Uterus (tissue), 4 donors: ENCODE measurements at places on chromosomes 3 and 15. TPM values are rescaled to one million over a fixed set of nuclear protein-coding genes. Genes with fewer than 3 reads are reported as not detected.

- no peak overlapping the region for H3K27ac ChIP-seq
- H3K4me3 ChIP-seq: no peak overlapping the region
- H3K36me3 ChIP-seq: no peaks in the 10 kb centered on the region
Measured at GRCh38 chr3:135905058-135905724, 60.3 kb upstream of the PPP2R3A start.

DNA sequence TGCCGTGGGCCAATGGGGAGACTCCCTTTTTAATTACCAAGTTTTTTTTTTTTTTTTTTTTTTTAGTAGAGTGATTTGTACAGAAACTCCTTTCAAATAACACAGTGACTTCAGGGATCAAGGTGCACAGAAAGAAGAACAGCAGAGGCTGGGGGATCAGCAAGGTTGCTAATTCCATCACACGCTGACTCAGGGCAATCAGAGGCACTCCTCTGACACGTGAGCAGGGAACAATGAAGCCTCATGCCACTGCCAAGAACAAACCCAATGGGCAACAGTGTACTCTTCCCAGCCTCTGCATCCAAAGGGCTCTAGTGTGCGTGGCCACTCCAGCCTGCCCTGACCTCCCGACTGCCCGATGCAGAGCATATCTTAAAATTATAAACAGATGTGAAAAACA, 186.7 kb upstream of the WNT5A start:
- DNase-seq: no peak
- no peak overlapping the region for H3K4me3 ChIP-seq
- H3K27ac ChIP-seq: no peak overlapping the region

DNA sequence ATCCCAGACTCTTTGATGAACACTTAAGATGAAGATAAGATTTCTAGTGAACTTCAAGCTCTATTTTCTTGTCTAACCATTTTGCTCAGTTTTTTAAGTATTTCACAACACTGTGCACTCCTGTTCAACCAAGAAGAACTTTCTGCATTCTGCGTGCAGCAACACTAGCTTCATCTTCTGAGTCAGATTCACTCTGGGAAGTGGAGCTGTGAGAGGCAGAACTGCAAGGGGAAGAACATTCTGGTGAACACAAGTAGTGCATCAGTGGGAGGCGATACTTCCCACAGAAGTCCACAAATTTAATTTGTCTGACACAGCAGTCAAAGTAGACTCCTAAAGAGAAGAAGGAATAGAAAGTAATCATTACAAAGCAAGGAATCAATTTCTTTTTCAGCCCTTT, 18.1 kb downstream of the LRRC58 start:
- H3K4me3 ChIP-seq: no peak overlapping the region
- no peak for DNase-seq
- H3K4me1 ChIP-seq: no peaks in the 10 kb centered on the region
- no peak overlapping the region for H3K27ac ChIP-seq

CCDC13 gene
- 1.9 TPM for total RNA-seq
